ENCODE measurements at places on chromosomes 5 and 9.

GRCh38 chr9:121640491-121641223, 10.8 kb upstream of the DAB2IP start:
- DNase-seq, result no peak

- DNase-seq, result no peak
Measured at GRCh38 chr5:172855597-172856292, 21.7 kb downstream of the ERGIC1 start.

- DNase-seq, result no peak
Measured at GRCh38 chr5:14958188-14958587, 86.6 kb upstream of the ANKH start.

DNA sequence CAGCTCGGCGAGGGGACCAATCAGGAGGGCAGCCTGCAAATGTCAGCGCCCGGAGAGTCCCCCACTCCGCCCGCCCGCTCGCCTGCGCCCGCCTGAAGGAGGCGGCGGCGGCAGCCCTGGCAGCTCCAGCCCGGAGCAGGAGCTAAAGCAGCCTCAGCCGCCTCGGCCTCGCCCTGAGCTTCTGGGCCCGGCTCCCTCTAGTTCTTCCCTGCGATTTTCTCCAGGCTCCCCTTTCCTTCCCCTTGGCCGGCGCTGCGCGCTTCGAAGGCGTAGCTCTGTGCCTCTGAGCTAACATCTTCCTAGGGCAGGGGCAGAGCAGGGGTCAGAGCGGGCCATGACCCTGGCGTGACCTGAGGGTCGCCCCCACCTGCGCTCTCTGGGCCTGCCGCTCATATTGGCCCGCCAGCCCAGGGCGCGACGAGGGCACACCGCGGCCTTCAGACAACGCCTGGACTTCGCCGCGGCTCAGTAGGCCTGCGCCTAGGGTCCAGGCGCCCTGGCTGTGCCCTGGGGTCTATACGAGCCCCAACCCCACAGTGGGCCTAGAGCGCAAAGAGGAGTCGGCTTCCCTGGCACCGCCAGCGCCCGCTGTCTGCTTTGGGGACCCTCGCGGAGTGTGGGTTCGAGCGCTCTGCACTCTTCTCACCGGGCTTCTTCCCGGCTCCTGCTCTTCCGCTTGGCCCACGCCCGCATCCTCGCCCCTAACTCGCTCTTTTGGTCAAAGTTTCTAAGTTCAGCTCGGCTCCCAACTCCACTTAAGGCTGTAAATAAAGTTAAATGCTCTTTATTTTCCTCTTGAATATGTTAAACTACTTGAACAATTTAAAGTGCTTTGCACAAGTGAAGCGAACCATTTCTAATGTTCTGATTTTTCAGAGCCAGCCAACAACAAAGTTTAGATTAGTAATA, 504 bp upstream of the OTP start:
- DNase-seq, result no peak

DNA sequence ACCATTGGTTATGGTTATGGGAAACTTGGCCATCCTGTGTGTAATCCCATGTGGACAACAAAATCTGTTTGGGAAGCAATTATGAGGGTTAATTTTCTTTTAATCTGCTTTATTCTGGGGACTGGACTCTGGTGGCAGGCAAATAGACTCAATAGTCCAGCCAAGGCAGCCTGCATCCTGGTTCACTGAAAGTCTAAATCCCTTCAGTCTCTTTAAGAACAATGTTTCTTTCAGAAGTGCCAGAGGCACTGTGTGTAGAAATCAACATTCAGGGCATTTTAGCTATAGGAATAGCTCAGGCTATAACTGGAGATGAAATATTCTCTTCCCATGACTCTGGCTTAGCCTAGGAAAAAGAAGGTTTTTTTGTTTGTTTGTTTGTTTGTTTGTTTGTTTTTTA, 118.0 kb downstream of the SPATA31D1 start:
- DNase-seq, result no peak

DNA sequence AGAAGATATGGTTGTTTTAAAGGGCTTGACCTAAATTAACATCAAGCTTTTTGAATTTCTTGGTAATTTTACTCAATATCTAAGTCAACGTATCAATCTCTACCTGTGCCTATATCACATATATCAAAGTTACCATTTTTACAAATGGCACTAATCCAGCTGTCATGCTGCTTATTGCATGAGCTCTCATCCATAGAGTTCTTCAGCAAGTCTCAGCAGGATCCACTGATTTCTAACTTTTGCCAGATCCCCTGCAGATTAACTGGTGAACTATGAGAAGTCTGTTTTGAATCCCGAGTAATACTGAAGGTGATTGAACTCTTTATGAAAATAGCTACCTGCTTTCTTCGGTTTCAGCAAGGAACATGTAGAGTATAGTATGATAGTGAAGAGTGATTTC, 1239.8 kb upstream of the ACO1 start:
- no peak for DNase-seq

- DNase-seq, result no peak
Measured at GRCh38 chr5:154797762-154798161, 42.6 kb downstream of the LARP1 start.

GRCh38 chr5:179870403-179870903, 11.8 kb upstream of the MRNIP start:
- DNase-seq, result no peak

GRCh38 chr9:90789862-90790261, 11.8 kb upstream of the SYK start:
- DNase-seq, result no peak

DNA sequence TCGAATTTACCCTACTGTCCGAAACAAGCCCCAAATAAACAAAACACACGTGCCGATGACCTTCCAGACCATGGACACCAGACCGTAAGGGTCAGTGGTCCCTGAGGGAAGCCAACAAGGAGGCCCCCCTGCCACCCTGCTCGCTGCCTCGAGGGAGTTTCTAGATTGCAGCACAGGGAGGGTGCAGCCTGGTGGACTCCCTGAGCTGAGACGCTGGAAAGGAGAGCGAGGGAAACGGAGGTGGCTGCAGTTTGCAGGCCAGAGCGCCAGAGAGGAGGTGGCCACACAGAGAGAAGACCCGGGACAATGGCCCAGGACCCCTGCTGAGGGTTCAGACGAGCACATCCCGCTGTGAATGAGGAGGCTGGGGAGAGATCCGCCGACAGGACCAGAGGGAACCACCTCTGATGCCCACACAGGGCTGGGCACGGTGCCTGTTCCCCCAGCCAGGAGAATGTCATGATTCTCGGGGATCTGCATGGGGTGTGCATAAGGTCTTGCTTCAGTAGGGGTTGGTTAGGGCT, 48.9 kb downstream of the SLC6A3 start:
- no peak for DNase-seq

GRCh38 chr5:15489571-15490235, 10.3 kb upstream of the FBXL7 start:
- DNase-seq, result no peak

DNA sequence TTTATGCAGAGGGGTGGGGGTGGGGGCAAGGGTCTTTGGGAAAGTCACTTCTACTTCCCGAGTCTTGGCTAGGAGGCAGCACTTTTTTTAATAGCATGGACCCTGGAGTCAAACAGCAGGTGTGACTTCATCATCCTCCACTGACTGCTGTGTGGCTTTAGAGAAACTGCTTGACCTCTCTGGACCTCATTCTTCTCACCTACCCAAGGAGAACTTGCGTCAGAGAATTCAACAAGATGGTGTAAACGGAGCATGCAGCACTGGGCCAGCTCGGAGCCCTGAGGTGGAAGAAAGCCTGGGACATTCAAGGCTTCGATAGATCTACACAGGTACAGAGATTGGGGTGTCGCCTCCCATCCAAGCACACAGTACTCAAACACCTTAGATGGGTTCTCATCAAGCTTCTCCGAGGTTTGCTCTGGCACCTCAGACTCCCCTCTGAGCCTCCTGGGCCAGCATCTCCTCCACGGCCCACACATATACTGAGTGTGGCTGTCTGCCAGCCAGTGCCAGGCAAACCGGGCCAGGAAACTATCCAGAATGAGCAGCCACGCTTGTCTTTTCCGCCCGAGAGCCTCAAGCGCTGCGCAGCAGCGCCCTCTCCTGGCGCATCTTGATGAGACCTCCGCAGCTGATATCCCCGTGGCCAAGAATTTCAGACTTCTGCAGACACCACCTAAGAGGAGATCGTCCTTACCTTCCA, 4.6 kb upstream of the SLC25A48 start:
- DNase-seq, result peak; percentile 37

GRCh38 chr5:140217299-140218026, 42.5 kb downstream of the CYSTM1 start:
- no peak for DNase-seq

GRCh38 chr5:90480699-90481098, 6.0 kb downstream of the POLR3G start:
- DNase-seq, result no peak

GRCh38 chr5:58871648-58872242, 288.9 kb downstream of the RAB3C start:
- DNase-seq, result no peak

DNA sequence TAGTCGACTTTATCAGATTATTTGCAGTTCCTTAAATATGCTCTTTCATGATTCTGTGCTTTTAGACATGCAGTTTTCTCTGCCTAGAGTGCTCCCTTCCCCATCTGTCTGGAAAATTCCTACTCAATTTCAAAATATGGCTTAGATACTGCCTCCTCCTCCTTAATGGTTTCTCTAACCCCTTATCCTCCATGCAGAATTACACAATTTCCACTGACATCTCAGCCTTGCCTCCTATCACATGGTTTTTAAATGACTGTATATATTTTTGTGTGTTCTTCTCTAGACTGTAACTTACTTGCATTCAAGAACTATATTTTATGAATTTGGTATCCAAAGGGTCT, 85.2 kb downstream of the SLC44A1 start:
- DNase-seq, result no peak

DNA sequence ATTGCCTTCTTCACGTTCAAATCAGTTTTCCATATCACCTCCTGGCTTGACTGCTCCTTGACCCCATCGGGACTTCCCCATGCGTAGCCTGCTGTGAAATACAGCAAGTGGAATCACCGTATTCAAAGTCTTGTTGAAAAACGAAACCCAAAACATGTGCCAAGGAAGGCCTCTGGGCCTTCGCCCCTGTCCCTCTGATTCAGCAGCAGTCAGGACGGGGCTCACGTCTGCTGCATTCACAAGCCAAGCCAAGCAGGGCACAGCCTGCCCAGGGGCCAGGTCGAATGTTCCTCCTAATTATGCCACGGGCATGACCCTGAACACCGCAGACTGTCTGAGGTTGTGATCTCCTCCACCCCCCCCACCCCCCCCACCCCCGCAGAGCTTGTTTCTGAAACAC, 960 bp upstream of the CTNND2 start:
- no peak for DNase-seq

DNA sequence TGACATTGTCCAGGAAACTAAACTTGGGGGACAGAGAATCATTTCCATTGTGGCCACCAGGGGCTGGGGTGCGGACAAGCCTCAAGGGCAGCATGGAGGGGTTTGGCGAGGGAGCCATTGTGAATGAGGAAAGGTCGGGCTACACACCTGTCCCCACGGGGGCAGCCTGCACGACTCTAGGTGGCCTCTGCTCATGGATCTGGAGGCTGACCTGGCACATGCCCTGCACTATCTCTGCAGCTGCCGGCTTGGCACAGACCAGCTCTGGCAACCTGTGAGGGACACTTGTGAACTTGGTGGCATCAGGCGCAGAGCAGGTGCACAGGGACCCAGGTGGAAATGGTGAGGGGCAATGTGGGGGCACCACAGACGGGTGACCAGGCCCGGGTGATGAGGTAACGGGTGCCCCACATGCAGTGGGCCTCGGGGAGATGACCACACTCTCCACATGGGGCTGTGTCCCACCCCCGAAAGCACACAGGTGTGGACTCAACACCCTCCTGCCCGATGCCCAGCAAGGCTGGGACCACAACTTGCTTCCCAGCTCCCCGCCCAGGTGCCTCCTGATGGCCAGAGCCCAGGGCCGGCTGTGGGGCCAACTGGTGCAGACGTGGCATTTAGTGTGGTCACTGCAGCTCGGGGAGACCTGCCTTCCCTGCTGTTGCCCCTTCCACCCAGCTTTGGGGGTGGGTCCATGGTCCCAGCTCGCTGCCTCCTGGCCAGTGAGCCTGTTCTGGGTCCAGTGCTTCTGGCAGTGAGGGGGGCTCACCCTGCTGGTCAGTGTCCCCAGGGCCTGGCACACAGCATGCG, 60.9 kb upstream of the UBAC1 start:
- no peak for DNase-seq

GRCh38 chr9:124600407-124600806, 93.2 kb upstream of the NR5A1 start:
- no peak for DNase-seq

- no peak for DNase-seq
Measured at GRCh38 chr9:22147813-22148527, 138.9 kb upstream of the CDKN2B start.

DNA sequence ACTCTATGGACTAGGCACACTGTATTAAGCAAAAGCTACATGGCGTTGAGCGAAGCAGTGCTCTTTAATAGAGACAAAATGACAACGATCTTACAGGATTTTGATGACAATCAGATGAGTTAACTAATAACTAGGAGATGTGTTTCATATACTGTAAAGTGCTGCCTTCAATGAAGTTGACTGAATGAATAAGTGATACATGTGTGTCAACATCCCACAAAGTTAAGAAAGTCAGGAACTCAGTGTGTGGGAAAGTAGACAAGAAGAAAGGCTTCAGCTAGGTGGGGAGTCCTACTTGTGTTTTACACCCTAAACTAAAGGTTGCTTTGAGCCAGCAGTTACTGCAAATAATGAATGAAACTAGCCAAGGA, 79.6 kb downstream of the PAPPA start:
- no peak for DNase-seq

GRCh38 chr5:80090884-80091166, 55.7 kb downstream of the THBS4 start:
- no peak for DNase-seq

DNA sequence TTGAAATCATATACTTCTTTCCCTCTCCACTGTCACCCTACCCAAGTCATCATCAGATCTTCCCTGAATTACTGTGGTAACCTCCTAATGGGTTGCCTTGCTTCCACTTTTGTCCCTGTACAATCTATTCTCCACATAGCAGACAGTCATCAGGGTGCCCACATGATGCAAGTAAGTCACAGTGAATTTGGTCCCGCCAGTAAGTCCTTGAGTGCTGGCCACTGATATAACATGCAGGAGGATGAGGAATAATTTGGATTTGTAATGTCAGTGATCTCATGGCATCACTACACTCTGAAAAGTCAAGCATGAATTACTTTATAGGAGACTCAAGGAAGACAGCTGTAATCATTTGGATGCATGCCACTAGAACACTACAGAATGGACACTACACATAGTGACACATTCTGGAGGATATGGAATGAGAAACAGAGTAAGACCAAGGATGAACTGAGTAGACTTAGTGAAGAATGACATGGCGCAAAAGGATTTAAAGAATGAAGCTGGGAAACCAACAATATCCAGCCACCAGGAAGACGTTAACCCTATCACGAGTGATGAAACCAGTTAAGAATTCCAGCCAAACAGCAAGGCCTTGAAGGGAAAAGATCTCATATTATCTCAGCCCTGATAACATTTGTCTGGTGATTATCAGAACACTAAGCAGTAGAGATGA, 28.6 kb downstream of the MARCHF3 start:
- no peak for DNase-seq
